ENCODE measurements at places on chromosomes 16 and 17.

DNA sequence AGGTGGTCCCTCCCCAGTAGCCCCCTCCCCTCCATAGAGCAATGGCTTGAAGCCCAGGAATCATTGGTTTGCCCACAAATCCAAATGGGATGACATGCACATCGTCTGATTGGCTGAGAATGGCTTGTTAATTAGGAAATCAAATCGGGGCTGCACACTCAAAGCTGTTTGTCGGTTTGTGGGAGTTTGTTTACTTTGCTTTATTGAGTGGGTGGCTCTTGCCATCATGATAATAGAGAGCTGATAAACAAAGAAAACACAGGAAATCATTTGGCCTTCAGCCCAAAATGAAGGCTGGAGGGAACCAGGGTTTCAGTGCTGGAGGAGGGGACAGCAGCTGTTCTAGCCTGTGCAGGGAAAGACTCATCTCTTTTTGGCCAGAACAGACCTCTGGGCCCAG lies 316.3 kb downstream of the CBLN1 start:
- no peak for DNase-seq

DNA sequence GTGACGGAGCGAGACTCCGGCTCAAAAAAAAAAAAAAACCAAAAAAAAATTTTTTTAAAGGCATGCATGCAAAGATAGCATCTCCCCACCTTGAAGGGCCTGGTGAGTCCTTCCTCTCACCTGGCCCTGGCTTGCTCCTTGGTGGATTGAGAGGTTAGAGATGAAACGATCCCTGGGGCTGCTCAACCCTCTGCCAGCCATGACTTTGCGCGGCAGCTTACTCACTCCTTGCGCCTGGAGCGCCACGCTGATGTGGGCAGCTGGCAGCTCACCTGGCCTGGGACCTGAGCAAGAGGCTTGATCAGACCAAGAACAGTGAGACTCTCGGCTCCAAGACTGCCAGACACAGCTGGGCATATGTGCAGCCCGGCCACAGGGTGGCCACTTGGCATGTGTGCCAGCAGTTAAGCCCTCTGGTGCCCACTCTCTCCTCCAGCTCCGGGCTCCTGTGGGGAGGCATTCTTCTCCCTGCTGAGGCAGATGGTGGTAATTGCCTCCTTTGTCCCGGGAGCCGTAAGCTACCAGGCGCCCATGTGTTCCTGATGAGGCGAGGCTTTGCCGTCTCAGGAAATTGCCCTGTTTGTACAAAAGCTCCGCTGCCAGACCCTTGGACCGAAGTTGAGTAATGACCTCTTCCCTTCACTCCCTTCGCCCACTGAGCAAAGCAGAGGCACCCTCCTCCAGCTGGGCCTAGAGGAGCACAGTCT lies 5.1 kb upstream of the EVPL start:
- no peak for DNase-seq

GRCh38 chr16:48611329-48612137 lies 1.6 kb upstream of the N4BP1 start:
- no peak for DNase-seq

GRCh38 chr17:48352630-48353029 lies 77.4 kb downstream of the SKAP1 start:
- DNase-seq = no peak

- DNase-seq = no peak
These were observed 102.5 kb upstream of the CLEC3A start for GRCh38 chr16:77919761-77920415.

- no peak for DNase-seq
These were observed 863 bp upstream of the UTS2R start for GRCh38 chr17:82370471-82371332.

DNA sequence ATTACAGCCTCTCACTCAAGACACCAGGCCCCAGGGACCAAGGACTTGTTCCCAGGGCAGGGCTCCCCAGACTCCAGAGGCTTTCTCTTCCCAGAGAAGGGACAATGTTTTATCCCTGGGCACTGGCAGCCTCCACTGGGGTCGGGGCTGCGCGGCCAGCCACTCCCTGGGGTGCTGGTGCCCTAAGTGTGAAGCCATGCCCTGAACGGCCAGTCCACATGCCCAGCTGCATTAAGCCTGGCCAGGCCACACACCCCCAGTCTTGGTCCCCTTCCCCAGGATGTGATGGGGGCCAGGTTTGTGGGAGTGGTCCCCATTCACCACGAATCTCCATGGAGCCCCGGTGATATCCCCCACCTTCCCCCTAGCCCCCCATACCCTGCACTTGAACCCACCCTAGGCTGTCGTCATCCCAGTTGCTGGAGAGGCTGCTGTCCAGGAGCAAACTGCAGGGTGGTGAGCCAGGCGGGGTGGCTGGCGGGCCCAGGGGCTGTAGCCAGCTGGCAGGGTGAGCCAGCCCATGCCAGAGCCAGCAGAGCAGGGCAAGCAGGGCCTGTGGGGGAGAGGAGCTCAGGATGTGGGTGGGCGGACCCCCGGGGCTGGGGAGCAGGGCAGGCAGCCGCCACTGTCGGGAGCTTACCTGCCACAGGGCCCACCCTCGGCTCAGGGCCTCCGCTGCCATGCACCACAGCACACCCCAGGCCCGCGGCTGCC lies 4.6 kb downstream of the PAQR4 start:
- DNase-seq = no peak

- no peak for DNase-seq
These were observed 4.1 kb upstream of the SNTB2 start for GRCh38 chr16:69182730-69183416.

DNA sequence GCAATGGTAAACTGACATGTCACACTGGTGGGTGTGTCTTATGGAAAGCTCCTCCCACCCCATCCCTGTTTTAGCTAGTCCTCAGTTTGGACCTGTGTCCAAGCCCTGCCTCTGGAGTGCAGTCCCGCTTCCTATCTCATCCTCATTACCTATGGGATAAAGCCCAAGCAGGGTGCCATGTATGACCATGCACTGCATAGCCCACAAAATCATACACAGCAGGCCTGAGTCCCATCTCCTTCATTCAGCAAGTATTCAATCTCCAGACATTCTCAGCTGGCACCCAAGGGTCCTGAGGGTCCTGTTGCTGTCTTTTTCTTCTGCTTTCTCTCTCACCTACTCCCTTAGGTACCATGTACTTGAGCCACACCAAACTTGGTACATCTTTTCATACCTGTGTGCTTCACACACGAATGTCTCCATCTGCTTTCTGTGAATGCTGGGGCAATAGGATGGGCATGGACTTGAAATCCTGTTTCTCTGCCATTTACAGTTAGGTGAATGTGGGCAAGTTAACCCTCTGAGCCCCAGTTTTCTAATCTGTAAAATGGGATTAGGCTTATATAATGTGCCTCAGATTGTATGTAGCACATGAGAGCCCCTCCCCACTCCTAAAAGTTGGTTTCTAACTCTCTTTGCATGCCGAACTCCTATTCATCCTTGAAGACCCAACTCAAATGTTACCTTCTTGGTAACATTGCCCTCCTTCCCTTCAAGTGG lies 28.5 kb downstream of the TNS4 start:
- DNase-seq = no peak

GRCh38 chr16:53901408-53901807 lies 197.5 kb downstream of the FTO start:
- DNase-seq = no peak

GRCh38 chr16:3118204-3118790 lies 5.9 kb downstream of the ZNF205 start:
- no peak for DNase-seq
